ENCODE measurements at places on chromosomes 3 and 15. TPM values are rescaled to one million over a fixed set of nuclear protein-coding genes. Genes with fewer than 3 reads are reported as not detected.

DNA sequence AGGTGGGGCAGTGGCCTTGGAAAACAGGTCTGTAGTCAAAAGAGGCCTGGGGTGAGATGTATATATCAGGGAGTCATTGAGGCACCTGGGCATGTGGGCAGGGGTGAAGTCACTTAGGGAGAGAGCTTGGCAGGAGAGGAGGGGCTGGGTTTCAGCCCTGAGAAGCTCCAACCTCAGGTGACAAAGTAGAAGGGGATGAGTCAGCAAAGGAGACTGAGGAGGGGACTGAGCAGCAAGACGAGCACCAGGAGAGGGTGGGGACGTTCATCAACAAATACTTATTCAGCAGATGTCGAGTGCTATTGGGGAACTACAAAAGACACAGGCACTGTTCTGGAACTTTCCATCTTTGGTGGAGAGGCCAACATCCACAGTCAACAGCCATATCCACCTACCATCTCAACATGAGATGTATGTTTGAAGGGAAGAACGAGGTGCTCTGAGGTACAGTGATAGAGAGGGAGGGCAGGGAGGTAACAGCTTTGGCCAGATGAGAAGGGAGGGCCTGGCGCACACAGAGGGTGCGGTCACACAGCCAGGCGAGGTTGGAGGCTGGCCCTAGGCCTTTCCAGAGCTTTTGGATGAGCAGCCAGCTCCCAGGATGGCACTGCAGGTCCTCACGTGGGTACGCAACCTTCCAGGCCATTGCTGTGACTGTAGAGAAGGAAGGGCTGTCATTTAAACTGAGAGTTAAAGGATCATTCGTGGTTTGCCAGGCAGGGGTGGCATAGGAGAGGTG is 45.7 kb downstream of the GLDN start:
- DNase-seq = no peak

The ARPC4 gene
- 426 TPM for total RNA-seq

GRCh38 chr3:188243124-188243795 is 89.3 kb downstream of the LPP start:
- DNase-seq = peak; percentile 73

DNA sequence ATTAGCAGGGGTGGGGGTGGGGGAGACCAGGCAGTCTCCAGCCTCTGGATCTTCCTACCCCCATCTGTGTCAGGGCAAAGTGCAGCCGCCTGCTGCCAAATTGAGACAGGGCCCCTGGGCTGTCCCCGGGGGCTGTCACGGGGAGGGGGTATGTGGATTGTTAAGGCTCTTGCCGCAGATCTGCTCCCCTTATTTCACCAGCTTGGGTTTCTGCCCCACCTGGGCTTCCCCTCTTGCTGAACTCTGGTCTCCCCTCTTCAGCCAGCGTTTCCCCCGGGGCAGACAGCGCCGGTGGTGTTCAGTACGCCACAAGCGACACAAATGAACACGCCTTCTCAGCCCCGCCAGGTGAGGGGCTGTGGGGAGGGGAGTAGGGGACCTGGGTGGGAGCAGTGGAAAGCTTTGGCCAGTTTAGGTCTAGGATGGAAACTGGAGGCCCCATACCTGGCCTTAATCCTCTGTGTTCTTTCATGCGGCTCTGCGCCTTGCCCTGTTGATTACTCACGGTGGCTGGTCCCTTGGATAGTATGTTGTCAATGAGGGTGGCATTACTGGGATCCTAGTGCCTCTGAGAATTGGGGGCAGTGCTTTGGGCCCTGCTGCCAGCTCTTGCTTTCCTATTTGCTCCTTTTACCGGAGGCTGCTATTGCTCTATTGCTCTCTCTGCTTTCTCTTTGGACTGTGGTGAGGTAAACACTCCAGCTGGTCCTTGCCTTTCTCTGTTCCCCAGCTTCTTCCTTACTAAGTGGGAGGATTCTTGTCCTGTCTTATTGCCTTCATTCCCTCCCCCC is 1.7 kb downstream of the EIF4G1 start:
- peak; percentile 28 for DNase-seq

The ZNF197 gene
- total RNA-seq = 13.7 TPM

DNA sequence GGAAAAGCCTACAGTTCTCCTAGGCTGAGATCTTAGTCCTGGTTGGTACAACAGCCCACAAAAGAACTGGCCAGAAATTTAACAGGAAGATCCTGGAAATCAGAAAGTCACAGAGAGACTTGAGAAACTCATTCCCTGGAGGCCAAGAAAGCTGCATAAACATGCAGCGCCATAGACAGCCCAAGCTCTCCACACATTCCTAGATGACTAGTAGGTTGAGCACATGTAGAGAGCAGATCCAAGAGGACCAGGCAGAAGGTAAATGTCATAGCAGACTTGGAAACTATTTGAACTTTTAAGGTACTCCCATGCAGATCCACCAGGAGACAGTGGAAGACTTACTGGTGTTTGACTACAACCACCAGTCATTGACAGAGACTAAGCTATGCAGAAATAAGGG is 18.4 kb downstream of the KBTBD12 start:
- DNase-seq = no peak

GRCh38 chr3:179332240-179332639 is 9.4 kb downstream of the ZNF639 start:
- no peak for DNase-seq

The TMEM42 gene
- total RNA-seq = 17.0 TPM

The FAM107A gene
- total RNA-seq = not detected

The ABI3BP gene
- total RNA-seq = 0.48 TPM

DNA sequence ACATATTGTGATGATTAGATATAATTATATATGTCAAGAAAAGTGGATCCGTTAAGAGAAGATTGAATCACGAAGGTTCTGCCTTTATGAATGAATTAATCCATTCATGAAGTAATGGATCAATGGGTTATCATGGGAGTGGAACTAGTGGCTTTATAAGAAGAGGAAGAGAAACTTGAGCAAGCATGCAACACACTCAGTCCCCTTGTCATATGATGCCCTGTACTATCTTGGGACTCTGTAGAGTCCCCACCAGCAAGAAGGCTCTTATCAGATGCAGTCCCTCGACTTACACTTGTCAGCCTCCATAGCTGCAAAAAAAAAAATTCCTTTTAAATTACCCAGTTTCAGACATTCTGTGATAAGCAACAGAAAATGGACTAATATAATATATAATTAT is 301.9 kb downstream of the RAP2B start:
- DNase-seq = no peak

DNA sequence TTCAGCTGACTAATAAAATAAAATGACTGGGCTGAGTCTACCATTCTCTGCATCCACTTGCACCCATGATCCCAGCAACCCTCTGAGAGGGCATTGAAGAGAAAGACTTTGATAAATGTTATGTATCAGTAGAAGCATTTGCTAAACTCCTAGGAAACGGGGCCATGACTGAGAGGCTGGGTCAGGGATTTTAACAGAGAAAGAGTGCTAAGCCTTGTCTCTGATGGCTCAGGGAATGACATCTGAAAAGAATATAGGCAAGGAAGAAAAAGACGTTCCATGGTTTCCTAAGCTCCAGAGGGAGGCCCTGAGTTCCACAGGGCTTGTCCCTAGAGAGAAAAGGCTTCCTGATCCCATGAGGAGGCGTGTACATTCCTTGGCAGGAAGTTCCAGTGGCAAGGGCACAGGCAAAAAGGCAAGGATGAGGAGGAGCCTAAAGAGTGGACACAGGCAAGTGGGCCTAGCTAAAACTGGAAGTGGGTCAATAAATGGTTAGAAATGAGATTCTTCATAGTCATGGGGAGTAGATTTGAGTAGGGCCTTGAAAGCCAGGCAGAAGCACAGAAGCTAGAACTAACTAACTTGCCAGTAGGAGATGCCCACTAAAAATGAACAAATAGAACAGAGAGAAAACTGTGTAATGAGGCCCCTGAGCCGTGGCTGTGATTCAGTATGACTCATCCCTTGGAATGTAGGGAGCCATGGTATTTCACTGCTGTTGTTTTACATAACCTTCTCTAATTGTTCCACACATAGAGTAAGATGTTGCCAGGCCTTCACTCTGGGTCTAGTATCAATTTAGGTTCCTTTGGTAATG is 44.9 kb upstream of the MANF start:
- DNase-seq = peak; percentile 95

The LNP1 gene
- total RNA-seq = 10.0 TPM

- DNase-seq = peak; percentile 35
Measured at GRCh38 chr3:120742849-120743365, 363 bp downstream of the GTF2E1 start.

The CPLX3 gene
- total RNA-seq = not detected

GRCh38 chr15:101275018-101275417 is 2.3 kb downstream of the SELENOS start:
- no peak for DNase-seq

The EFCAB12 gene
- total RNA-seq = not detected

The EOMES gene
- total RNA-seq = not detected

DNA sequence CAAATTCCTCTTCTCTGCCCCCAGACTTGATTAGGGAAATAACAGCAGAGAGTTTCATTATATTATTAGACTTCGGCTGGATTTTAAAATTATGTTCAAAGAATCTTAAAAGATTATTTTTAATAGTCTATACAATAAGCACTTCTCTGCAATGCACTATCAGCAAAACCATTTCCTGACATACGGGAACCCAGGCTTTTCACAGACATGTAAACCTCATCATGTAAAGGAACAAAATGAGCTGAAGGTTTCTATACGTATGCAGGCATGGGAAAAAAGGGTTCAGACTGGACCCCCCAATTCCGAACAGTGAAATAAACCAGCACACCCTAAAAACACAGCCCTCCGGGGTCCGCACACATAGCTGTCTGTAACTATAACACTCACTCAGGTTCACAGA is 77.5 kb upstream of the LMOD3 start:
- no peak for DNase-seq

The ITIH3 gene
- total RNA-seq = not detected

DNA sequence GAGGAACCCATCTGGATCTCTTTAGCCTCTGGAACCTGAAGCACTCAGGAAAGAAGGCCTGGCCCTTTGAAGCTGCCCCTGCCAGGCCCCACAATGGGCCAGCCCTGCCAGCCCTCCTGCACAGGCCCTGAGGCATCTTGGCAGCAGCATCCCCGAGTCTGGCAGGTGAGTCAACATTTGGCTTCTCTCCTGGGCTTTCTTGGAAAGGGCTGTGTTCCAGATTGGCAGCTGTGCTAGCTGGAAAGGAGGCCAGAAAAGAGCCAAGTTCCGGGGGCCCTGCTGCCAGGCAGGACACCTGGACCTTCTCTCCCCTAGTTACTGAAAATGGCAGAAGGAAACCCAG is 187.2 kb downstream of the SHQ1 start:
- peak; percentile 99 for DNase-seq

- no peak for DNase-seq
Measured at GRCh38 chr3:139332092-139332491, 11.7 kb upstream of the MRPS22 start.

DNA sequence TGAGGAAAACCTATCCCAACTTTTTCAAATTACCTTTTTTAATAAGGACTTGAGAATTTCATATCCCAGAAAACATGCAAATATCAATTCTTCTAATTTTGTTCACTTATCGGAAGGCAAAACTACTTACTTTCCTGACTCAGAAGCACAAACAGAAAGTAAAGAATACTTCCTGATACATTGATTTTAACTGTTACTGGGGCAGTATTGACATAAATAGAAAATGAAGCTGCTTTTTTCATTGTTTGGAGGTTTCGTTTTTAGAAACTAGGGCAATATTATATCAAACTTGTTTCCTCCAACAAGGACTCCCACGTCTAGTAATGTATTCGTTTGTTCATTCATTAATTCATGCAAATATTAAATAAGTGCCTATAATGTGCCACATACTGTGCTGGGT is 19.1 kb downstream of the PAQR9 start:
- DNase-seq = no peak

- no peak for DNase-seq
Measured at GRCh38 chr15:28080386-28080785, 18.7 kb downstream of the OCA2 start.

DNA sequence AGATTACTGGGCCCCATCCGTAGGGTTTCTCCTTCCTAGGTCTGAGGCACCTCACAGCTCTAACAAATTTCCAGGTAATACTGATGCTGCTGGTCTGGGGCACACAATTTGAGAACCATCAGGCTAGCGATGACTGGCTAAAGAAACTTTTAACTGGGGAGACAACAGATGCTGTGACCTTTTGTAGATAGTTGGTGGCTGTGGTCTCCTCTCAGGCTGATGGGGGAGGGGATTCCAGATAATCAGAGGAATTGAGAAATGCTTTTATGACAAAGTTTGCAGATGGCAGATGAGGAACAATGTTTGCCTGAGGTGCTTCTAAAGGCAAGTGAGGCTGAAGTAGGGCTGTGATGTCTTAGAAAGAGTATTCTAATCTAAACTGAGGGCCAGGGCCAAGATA is 13.8 kb upstream of the CCR9 start:
- no peak for DNase-seq

DNA sequence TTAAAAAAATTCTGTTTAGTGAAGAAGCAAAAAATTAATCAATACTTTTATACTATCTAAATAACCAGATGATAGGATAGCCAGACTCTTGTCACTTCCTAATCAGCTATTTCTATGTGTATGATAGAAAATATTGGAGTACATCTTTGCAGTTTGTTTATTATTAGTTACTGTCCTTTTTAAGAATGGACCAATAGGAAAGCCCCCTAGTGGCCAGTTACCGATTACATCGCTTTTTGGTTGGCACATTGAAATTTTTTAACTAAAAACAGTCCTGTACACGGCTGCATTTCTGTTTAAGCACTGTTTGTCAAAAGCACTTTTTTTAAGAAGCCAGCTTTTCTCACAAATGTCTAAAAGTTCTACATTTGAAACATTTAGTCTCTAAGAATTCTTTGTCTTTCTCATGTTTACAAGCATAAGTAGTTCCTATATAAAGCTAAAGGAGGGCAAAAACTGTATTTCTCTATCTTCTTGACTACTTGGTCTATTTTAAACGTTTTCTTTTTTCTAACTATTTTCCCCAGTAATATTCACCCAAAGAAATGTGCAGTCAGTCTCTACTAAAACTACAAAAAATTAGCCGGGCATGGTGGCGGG is 253.2 kb upstream of the LRTM1 start:
- peak; percentile 72 for DNase-seq

- DNase-seq = no peak
Measured at GRCh38 chr3:47385796-47386195, 5.0 kb downstream of the PTPN23 start.

- DNase-seq = peak; percentile 46
Measured at GRCh38 chr3:59027607-59028006, 22.2 kb downstream of the CFAP20DC start.

The CMTM8 gene
- total RNA-seq = not detected

DNA sequence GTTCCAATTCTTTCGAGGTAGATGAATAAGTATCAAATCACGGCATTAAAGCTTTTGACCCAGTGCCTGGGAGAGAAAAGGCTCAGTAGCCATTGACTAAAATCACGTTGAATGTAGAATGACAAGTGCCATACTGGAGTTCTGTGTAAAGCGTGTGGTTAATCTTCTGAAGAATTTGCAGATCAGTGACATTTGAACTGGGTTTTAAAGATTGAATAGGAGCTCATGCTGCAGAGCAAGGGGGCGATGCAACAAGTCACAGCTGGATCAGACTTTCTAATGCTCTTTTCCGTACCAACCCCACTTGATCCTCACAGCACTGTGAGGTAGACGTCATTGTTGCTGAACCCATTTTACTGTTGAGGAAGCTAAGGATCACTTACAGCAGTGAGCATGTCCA is 49.5 kb upstream of the TPM1 start:
- DNase-seq = no peak

The MYL3 gene
- not detected for total RNA-seq

- DNase-seq = no peak
Measured at GRCh38 chr3:114718898-114719210, 425.0 kb downstream of the TIGIT start.

The RAD51 gene
- 15.7 TPM for total RNA-seq

The ADAMTSL3 gene
- not detected for total RNA-seq

The COL7A1 gene
- total RNA-seq = 141 TPM

- DNase-seq = no peak
Measured at GRCh38 chr3:71400986-71401451, 182.5 kb downstream of the FOXP1 start.

- DNase-seq = no peak
Measured at GRCh38 chr3:104873331-104873730, 493.4 kb upstream of the ALCAM start.
